ENCODE measurements at places on chromosomes 5 and 9.
A peak's percentile ranks its signal among the peaks of the same experiment; 100 is the strongest.

DNA sequence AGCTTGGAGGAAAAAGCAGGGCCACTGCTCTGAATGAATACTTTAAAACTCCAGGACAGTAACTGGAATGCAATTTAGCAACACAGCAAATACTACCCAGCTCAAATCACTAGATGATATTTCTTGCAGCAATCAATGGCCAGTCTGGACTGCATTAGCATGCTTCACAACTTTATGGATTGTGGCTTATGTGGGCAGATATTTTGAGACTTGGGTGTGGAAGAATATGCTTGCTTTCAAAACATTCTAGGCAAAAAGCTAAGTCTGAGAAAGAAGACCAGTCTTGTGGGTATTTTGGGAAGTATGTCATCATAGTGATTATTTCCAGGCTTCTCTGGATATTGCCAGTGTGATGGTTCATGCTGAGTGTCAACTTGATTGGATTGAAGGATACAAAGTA is 3.1 kb downstream of the RANBP3L start:
- no peak for DNase-seq

- peak; percentile 95 for DNase-seq
Observed at GRCh38 chr9:131762356-131762932, 22.6 kb upstream of the RAPGEF1 start.

DNA sequence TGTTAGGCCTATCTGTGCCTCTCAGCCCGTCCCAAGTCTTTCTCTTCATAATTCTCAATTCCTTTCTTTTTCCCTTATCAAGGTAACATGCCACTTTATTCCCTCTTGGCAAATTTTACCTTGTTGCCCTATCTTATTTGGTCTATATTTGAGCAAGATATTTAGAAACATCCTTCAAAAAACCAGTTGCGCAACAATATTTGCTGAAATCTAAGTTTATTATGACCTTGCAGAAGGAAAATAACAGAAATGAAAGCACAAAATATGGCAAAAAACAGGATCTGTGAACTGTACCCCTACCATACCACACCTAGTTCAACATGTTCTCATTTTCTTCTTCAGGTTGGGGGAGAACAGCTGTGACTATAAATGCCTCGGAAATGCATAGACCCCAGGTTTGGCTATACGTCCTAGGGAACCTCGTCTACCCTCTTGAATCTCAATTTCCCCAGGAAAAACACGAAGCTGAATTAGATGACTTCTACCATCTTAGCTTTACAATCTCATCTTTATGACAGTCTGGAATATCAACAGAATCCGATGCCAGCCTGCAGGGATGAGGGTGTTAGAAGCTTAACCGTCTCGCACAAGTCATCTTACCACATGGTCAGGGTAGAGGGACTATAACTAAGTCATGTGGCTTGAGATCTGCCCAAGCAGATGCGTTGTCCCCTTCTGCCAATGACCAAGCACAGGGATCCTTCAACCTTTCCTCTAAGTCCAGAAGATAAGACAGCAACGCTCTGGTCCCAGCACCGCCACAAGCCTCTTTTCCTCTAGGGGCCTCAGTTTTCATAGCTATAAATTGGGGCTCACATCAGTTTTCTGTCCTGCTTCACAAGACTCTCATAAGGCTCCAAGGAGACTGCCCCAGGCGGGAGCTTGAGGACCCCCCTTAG is 1.3 kb downstream of the LCP2 start:
- DNase-seq = no peak

DNA sequence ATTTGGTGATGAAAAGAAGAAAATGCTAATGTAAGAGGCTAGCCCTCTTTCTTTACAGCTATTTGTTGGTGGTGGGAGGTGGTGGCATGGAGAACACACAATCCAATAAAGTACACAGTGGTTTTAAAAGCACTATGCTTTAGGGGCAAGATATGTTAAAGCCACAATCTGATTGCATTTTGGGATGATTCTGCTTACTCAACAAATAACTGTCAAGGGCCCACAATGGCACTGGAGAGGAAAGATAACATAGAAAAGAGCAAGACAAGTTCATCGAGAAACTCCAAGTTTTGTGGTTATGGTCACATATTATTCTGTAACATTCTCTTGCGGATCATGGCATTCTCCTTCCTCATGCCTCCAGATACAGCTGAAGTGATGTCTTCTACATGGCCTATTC is 38.8 kb downstream of the OTP start:
- DNase-seq = no peak

GRCh38 chr9:137434498-137435380 is 6.4 kb downstream of the ENTPD8 start:
- DNase-seq = no peak

GRCh38 chr9:92644278-92644677 is 25.7 kb downstream of the IPPK start:
- DNase-seq = no peak

DNA sequence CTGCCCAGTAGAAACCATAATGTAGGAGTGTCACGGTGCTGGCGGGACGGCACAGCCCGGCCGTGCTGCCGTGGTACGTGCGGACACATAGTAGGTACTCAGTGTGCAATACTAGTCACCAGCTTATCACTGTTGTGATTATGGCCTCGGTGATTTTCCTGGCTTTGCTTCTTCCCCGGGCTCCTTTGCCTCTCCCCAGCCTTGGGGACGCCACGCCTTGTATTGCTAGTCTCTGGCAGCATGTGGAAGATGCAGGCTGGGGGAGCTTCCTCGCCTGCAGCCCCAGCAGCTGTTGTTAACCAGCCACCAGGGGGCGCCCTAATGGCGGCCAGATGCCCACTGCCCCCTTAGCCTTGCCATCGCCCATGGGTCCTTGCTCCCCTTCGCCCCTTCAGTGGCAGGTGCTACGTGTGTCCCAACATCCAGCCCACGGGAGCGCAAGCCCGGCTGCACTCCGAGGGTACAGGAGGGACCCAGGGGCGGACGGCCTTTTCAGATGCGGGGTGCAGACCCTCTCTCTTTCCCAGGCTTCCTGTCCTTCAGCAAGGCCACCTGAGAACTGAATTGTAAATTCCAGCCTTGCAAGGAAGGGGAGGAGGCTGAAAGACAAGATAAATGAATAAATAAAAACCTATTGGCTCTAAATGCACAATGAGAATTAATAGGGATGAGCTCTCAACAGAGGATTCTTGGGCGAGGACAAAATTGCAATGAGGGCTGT is 8.0 kb downstream of the NTNG2 start:
- peak; percentile 61 for DNase-seq

DNA sequence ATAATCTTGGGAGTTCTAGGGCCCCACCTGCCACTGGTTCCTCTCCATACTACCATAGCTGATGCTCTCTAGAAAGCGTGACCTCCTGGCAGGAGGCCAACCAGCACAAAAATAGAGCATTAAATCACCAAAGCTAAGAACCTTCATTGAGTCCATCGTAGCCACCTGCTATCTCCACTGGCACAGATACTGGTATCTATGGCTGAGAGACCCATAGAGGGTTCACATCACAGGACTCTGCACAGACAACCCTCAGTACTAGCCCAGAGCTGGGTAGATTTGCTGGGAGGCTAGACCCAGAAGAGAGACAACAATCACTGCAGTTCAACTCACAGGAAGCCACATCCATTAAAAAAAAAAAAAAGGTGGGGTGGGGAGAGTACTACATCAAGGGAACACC is 509.1 kb downstream of the DTWD2 start:
- DNase-seq = no peak

DNA sequence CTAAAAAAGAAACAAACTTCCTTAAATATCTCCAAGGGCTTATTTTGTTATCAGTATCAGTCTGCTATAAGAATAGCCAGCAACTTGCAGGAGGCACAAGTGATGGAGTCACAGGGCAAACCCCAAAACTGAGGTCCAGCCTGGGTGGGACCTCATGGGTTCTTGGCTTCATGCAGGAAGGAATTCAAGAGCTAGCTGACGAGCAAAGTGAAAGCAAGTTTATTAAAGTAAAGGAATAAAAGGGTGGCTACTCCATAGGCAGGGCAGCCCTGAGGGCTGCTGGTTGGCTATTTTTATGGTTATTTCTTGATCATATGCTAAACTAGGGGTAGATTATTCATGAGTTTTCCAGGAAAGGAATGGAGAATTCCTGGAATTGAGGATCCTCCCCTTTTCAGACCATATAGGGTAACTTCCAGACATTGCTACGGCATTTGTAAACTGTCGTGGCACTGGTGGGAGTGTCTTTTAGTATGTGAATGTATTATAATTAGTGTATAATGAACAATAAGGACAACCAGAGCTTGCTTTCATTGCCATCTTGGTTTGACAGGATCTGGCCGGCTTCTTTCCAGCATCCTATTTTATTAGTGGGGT is 231.9 kb downstream of the ADAMTSL1 start:
- no peak for DNase-seq

- DNase-seq = no peak
Observed at GRCh38 chr5:131324303-131324702, 60.5 kb downstream of the CDC42SE2 start.

GRCh38 chr5:113813466-113813865 is 300.0 kb downstream of the YTHDC2 start:
- no peak for DNase-seq

DNA sequence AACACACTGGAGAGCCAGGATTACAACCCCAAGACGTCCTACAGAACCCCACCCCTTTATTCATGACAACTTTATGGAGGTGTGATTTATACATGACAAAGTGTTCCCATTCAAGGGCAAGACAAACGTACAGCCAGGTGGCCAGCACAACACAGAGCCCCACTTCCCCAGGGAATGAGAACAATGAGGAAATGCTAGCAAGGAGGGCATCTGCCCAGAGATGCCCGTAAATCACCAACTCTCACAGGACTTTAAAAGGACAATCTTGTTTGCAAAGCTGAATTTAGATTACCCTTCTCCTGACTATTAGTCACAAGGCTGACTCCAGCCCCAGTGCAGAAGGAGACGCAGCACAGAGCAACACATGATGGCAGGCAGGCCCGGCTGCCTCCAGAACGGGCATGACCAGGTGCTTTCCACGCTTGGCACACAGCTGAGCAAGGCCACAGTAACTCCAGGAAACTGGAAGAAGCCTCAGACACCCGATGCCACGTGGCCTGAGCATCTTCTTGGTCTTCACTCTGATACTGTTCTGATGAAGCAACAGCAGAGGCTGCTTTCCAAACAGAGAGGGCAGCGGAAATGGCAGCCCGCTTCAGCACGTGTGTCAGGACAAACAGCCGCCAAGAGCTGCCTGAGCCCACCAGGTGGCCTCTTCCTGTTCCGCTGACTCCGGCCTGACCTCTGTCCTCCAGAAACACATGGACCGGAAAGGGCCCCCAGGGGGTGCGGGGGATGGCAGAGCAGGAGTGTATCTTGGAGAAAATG is 51.4 kb downstream of the ROR2 start:
- DNase-seq = peak; percentile 36

GRCh38 chr5:131783874-131784273 is 12.9 kb downstream of the FNIP1 start:
- DNase-seq = no peak

DNA sequence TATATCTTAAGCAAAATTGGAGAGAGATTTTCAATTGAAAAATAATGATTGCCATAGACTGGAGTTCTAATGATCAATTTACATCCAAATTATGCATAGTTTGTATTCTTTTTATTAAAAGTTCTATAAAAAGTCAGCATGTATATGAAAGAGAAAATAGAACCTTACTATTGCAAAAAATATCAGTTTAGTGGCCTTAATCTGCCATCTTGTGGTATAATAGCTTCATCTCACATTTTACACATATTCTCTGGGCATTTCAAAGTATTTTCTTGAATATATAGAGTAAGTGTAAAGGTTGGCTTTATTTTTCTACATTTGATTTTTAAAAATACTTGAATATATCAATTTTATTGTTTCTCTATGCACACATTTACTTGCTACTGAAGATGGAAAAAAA is 1858.6 kb upstream of the CDH9 start:
- no peak for DNase-seq

DNA sequence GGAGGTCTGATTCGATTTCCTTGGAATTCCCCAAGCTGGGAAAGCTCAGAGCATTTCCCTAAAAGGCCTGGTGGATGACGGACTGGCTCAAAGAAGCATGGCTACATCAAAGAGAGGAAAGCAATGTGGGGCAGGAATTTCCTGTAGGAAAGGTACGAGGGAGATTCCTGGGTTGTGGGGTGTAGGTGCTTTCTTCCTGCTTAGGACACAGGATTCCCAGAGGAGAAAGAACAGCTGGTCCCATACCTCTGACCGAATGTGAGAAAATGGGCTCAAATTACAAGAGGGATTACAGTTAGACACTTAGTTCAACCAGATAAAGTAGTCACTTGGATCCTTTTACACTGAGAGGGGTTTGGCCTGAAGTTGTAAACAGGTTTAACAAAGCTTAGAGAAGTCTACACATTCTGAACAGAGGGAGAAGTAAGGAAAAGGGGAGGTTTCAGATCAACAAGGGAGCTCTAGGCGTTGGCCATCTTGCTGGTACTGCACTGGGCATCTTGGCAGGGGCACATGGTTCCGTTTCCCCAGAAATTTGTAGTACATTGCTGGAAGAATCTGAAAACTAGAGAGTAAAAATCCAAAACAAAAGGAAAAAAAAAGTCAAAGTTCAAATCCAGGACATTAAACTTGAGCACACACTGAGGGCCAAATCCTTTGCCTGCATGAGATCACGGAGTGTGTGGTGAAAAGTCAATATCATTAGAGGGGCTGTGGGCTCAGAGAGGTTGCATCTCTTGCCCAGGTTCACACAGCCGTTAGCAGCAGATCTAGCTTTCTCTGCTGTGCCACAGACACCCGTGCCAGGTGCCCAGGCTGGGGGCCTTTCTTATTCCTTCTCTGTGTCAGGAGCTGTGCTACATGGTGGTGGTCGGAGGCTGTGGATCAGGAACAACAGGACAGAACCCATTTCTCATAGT is 171.3 kb downstream of the RGS3 start:
- no peak for DNase-seq

DNA sequence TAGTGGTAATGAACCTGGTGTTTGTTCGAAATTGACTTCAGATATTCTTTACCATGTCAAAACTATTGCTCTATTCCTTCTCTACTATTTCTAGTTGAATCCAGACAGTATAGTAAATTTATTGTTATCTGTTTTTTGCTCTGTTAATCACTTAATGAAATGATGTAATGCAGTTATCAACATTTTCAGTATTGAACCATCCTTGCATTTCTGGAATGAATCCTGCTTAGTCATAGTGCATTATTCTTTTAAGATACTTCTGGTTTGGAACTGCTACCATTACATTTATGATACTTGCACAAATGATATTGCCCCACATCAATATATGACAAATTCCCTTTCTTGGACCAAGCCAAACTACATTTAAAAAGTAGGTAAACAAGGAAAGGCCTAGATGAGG is 554.0 kb upstream of the KLF4 start:
- no peak for DNase-seq

DNA sequence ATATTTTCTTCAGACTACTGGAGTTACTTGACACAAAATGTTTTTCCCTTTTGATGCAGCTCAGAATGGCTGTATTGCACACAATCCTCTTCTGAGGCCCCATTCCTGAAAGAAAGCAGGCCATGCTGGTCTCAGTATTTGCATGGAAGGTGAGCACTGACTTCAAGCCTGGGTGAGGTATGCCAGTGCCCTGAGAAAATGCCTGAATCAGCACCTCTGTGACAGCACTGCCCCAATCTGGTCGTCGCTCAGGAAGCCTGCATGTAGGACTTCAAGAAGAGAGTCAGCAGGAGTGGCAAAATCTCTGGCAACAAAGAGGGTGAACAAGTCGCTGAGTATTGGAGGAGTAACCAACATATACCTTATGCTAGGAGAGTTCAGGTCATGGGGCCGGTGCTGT is 425.2 kb upstream of the PIK3R1 start:
- no peak for DNase-seq

Data from upper lobe of left lung (tissue), 6 donors.